ENCODE measurements at places on chromosomes 7 and 10.
A peak's percentile ranks its signal among the peaks of the same experiment; 100 is the strongest.

DNA sequence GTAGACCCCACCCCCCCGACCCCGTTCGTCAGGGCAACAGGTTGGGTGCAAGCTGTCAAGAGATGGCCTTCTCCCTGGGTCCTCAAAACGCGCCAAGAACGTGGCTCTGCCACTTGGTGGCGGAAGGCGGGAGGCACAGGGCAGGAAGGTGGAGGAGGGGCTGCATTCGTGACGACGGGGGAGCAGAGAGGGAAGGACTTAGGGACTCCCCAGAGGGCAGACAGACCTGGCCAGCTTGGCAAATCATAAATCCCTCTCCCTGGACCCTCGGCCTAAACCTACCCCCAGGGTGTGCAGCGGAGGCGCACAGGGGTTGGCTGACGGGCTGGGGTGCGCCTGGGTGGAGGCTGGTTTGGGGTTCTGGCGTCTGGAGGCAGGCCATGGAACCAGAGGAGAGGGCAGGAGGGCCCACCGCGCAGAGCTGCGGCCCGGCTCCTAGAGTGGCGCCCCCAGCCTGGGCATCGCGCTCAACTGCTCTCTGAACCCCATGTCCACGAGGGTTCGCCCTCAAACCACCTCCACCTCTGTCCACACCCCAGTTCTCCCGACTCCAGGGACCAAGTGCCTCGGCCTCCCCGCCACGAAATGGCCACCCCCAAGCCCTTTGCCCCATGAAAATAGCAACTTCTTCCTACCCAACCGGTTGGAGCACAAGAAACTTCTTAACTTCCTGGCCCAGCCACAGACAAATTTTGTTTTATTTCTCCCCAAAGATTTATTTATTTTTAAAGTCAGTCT, 10.8 kb upstream of the GATA3 start:
- peaks cover 41% of the 10 kb centered on the region for H3K4me1 ChIP-seq
- H3K27me3 ChIP-seq = peaks cover 100% of the 10 kb centered on the region
- H3K4me3 ChIP-seq = no peak overlapping the region
- H3K36me3 ChIP-seq = no peaks in the 10 kb centered on the region
- DNase-seq = no peak

GRCh38 chr10:112456533-112456932, 9.5 kb downstream of the VTI1A start:
- H3K4me1 ChIP-seq = no peaks in the 10 kb centered on the region
- no peak overlapping the region for H3K4me3 ChIP-seq
- no peak overlapping the region for H3K27ac ChIP-seq
- H3K27me3 ChIP-seq = no peaks in the 10 kb centered on the region
- H3K36me3 ChIP-seq = peaks cover 12% of the 10 kb centered on the region
- DNase-seq = no peak

DNA sequence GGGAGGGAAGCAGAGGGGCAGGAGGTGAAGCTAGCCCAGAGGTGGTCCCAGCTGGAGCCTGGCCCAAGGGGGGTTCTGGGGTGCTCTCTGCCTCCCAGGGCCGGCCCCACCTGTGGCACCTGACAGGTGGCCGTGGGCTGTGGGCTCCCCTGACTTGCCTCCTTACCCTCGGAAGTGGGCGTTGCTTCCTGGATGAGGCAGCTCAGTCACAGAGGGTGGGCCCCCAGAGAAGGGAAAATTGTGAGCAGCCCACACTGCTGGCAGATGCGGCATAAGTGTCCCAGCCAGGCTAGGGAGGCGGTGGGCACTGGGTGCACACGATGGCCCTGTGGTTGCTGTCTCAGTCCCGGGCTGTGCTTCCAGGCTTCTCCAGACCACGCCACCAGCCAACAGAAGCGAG, 118.9 kb downstream of the LRRC18 start:
- H3K27ac ChIP-seq = no peak overlapping the region
- DNase-seq = no peak
- no peak overlapping the region for H3K4me3 ChIP-seq
- H3K27me3 ChIP-seq = no peaks in the 10 kb centered on the region

GRCh38 chr7:37577412-37577811, 106.2 kb upstream of the GPR141 start:
- H3K4me3 ChIP-seq = no peak overlapping the region
- DNase-seq = no peak
- H3K27ac ChIP-seq = no peak overlapping the region
- no peaks in the 10 kb centered on the region for H3K4me1 ChIP-seq
- H3K36me3 ChIP-seq = no peaks in the 10 kb centered on the region
- no peaks in the 10 kb centered on the region for H3K27me3 ChIP-seq

DNA sequence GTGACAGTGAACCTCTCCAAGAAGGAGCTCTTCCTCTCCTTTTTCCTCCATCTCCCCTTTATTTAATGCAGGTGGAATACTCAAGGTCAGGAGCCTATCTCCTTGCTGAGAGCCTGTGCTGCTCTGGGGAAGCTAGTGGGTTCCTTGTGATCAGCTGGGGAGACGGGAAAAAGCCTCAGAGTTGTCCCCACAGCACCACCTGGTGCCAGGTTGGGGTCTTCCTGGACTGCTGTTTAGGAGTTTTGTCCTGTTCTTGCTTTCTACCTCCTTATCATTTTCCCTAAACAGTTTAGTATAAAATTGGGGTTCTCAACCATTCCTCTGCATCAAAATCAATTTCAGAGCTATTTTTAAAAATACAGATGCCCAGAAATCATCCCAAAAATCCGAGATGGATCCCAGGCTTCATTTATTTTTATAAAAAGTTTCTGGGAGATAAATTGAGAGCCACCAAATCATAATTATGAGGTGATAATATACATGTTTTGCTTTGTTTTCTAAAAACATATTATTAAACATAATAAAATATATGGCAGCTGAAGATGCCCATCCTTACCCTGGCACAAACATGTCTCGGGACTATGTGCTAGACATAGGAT, 44.3 kb downstream of the MACC1 start:
- H3K4me3 ChIP-seq = no peak overlapping the region
- DNase-seq = no peak
- no peaks in the 10 kb centered on the region for H3K4me1 ChIP-seq
- H3K36me3 ChIP-seq = no peaks in the 10 kb centered on the region

- DNase-seq = no peak
- peaks cover 4% of the 10 kb centered on the region for H3K4me1 ChIP-seq
- no peaks in the 10 kb centered on the region for H3K36me3 ChIP-seq
- H3K27ac ChIP-seq = no peak overlapping the region
- no peak overlapping the region for H3K4me3 ChIP-seq
Observed at GRCh38 chr10:105268961-105269360, 627.9 kb downstream of the SORCS3 start.

GRCh38 chr7:32937344-32938174, 19.7 kb upstream of the FKBP9 start:
- peak overlapping the region; percentile 75 for H3K27ac ChIP-seq
- H3K27me3 ChIP-seq = no peaks in the 10 kb centered on the region
- peak overlapping the region; percentile 0 for H3K4me3 ChIP-seq
- peak; percentile 49 for DNase-seq

DNA sequence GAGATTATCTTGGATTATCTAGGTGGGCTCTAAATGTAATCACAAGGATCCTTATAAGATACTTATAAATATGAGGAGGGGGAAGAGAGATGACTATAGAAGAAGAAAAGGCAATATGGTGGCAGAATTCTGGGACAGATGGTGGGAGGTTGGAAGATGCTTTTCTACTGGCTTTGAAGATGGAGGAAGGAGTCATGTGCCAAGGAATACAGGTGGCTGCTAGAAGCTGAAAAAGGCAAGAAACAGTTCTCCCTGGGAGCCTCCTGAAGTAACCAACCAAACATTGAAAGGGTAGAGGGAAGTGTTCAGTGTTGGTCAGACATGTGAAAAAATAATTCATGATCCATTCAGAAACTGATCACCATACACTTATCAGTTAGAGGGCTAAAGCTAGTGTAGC, 213.3 kb downstream of the WDR11 start:
- H3K4me3 ChIP-seq = no peak overlapping the region
- no peaks in the 10 kb centered on the region for H3K4me1 ChIP-seq
- no peaks in the 10 kb centered on the region for H3K36me3 ChIP-seq
- no peak overlapping the region for H3K27ac ChIP-seq
- DNase-seq = no peak

DNA sequence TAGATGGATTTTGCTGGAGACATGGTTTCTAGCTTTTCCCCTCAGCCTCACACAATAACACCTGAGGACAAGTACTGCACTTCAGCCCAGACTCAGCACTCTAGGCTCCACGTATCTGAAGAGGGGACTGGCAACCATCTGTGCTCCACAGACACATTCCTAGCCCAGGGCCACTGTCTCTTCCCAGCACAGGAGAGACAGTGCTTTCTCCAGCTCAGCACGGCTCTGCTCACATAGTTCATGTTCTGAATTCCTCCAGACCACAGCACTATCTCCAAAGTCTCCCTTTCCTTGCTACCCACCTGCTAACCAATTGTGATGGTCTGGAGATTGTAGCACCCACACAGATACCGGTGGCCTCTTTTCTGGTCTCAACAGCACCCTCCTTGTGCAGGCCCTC, 114.5 kb downstream of the HTR7 start:
- no peak for DNase-seq
- H3K4me1 ChIP-seq = no peaks in the 10 kb centered on the region
- H3K4me3 ChIP-seq = no peak overlapping the region
- H3K36me3 ChIP-seq = no peaks in the 10 kb centered on the region

GRCh38 chr10:70174058-70174741, 3.9 kb upstream of the SAR1A start:
- no peaks in the 10 kb centered on the region for H3K36me3 ChIP-seq
- peak overlapping the region; percentile 11 for H3K27ac ChIP-seq
- no peaks in the 10 kb centered on the region for H3K27me3 ChIP-seq
- H3K4me1 ChIP-seq = peaks cover 35% of the 10 kb centered on the region

GRCh38 chr7:11775401-11775800, 56.6 kb downstream of the THSD7A start:
- H3K36me3 ChIP-seq = no peaks in the 10 kb centered on the region
- no peak for DNase-seq
- no peaks in the 10 kb centered on the region for H3K27me3 ChIP-seq

DNA sequence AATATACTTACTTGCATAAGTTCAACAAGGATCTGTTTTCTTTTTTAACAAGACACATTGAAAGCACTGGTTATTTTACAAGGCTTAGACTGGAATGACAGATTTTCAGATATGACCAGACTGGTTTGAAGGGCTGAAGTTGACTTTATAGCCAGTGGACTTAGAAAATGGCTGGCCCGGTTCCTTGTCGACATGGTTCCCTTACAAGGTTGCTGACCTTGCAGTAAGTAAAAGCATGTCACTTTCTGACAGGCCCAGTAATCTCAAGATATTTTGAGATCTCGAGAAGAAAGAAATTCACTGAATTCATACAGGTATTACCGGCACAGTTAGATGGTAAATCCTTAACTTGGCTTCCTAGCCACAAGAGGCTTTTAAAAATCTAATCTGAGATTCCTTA, 136.5 kb downstream of the COBL start:
- H3K27me3 ChIP-seq = peaks cover 2% of the 10 kb centered on the region
- H3K36me3 ChIP-seq = no peaks in the 10 kb centered on the region
- no peak for DNase-seq
- peaks cover 21% of the 10 kb centered on the region for H3K4me1 ChIP-seq
- no peak overlapping the region for H3K27ac ChIP-seq

DNA sequence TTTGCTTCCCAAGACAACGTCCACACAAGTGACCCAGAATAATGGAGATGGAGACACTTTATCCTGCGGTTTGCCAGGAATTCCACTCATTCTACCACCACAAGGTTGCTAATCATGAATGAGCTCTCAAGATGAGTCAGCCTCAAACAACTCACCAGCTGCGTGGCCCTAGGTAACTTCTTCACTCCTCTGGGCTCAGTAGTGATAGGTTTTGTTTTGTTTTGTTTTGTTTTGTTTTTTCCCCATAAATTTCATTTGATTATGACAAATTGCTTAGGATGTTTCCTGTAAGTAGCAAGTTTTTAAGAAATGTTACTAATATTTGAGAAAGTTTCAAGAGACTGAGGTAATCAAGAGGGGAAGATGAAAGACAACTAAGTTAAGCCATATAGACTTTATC, 286.8 kb downstream of the PARD3 start:
- DNase-seq = no peak
- H3K4me1 ChIP-seq = peaks cover 28% of the 10 kb centered on the region
- H3K4me3 ChIP-seq = no peak overlapping the region
- H3K27ac ChIP-seq = no peak overlapping the region
- no peaks in the 10 kb centered on the region for H3K27me3 ChIP-seq

DNA sequence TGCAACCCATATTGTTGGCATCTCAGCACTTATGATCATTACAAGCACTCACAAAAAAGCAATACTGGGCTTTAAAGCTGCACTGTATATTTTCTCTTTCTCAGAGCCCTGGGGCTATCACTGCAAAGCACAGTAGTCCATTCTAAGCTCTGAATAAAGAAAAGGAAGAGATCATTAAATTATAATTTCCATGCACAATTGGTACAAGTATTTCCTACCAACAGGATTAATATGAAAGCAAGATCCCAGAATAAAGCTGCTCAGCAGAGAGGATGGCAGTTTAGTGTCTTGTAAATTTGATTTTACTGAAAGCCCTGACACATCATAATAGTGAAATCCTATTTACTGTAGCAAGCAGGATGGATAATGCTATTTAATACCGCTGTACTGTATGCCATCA, 205.3 kb downstream of the CHCHD3 start:
- no peaks in the 10 kb centered on the region for H3K27me3 ChIP-seq
- no peaks in the 10 kb centered on the region for H3K36me3 ChIP-seq
- no peak for DNase-seq
- H3K27ac ChIP-seq = no peak overlapping the region
- peaks cover 10% of the 10 kb centered on the region for H3K4me1 ChIP-seq
- no peak overlapping the region for H3K4me3 ChIP-seq

- peaks cover 4% of the 10 kb centered on the region for H3K27me3 ChIP-seq
- H3K4me1 ChIP-seq = no peaks in the 10 kb centered on the region
- no peaks in the 10 kb centered on the region for H3K36me3 ChIP-seq
- H3K4me3 ChIP-seq = no peak overlapping the region
- no peak overlapping the region for H3K27ac ChIP-seq
Observed at GRCh38 chr10:43127442-43127841, 10.8 kb upstream of the CSGALNACT2 start.

GRCh38 chr7:48244864-48245271, 73.6 kb downstream of the ABCA13 start:
- DNase-seq = no peak
- no peaks in the 10 kb centered on the region for H3K36me3 ChIP-seq
- no peak overlapping the region for H3K4me3 ChIP-seq
- peaks cover 8% of the 10 kb centered on the region for H3K27me3 ChIP-seq

GRCh38 chr10:108052981-108053380, 888.5 kb upstream of the SORCS1 start:
- no peaks in the 10 kb centered on the region for H3K36me3 ChIP-seq
- no peak overlapping the region for H3K4me3 ChIP-seq
- no peaks in the 10 kb centered on the region for H3K27me3 ChIP-seq
- no peaks in the 10 kb centered on the region for H3K4me1 ChIP-seq
- no peak overlapping the region for H3K27ac ChIP-seq

- H3K27ac ChIP-seq = no peak overlapping the region
- H3K4me1 ChIP-seq = no peaks in the 10 kb centered on the region
- no peaks in the 10 kb centered on the region for H3K27me3 ChIP-seq
- peaks cover 62% of the 10 kb centered on the region for H3K36me3 ChIP-seq
- no peak for DNase-seq
Observed at GRCh38 chr7:93310346-93310745, 78.2 kb downstream of the VPS50 start.

DNA sequence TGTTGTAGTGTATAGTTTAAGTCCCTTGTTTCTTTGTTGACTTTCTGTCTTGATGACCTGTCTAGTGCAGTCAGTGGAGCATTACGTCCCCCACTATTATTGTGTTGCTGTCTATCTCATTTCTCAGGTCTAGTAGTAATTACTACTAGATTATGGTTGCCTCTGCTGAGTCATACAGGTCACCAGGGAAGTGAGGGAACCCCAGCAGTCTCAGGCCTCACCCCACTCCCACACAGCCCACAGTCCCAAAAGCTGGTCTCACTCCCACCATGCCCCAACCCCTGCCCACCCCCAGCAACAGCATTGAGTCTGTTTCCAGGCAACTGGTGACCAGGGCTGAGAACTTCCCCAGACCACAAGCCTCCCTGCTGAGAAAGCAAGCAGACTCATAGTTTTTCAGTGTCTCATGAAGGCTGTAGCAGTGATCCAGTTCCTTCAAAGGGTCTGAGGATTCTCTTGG, 88.0 kb downstream of the PLXDC2 start:
- H3K36me3 ChIP-seq = no peaks in the 10 kb centered on the region
- no peak for DNase-seq
- H3K27ac ChIP-seq = no peak overlapping the region
